ENCODE measurements at places on chromosomes 16 and 17.
A peak's percentile ranks its signal among the peaks of the same experiment; 100 is the strongest.

GRCh38 chr16:30588651-30589050 lies 3.2 kb upstream of the ZNF785 start:
- no peak for DNase-seq

DNA sequence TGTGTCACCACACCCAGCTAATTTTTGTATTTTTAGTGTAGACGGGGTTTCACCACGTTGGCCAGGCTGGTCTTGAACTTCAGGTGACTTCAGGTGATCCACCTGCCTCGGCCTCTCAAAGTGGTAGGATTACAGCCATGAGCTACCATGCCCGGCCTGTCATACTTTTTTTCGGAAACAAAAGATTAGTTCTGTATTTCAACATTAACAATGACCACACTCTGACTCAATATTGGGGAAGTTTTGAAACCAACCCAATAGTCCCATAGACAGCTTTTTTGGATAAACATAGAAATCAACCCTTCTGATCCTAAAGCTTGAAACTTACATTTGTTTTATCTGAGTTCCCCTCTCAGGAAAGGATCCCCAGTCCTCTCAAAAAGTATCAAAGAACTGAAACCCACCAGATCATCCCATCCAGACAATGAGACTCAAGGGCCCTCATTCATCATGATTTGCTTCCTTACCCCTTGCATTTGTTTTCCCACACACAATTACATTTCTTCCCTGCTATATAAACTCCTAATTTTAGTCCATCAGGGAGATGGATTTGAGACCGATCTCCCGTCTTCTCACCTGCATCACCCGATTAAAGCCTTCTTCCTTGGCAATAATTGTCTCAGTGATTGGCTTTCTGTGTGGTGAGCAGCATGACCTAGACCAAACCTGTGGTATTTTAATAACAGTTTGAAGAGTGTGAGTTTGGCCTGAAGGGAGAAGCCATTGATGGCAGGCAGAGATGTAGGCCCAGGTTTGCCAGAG lies 7.2 kb upstream of the AGRP start:
- no peak for DNase-seq

DNA sequence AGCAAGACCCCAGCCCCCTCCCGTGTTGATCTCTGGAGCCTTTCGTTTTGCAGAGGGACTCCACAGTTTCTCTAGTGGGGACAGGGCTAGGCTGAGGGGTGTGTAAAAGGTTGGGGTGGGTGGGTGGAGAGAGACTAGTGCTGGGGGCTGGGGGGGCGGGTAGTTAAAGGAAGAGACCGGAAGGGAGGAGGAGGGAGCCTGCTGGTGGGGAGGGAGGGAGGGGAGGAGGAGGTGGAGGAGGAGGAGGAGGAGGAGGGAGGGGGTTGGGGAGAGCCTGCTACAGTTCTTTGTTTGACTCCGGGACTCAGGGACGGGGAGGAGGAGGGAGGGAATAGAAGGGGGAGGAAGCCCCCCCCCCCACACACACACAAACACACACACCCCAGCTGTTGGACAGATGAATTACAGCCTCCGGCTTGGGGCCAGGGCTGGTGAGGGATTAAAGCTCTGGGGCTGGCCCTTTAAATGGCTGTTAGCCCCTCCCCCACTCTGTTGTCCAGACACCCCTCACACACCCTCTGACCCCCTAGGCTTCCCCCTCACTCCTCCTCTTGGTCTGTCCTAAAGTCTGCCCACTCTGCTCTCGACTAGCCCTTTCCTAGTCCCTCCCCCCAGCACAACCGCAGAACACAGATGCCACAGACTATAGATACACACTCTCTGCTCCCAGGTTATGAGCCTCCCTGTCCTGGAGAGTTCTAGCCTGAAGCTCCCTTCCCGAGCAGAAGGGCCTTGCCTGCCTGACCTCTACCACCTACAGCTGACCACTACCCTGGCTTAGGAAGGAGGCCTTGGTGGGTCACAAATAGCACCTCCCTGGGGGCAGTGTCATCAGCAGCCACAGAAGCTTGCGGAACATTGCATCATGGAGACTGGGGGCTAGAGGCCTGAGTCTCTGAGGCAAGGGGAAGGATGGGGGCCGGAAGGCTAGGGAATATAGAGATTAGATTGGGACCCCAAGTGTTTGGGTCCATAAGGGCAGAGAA lies 4.4 kb downstream of the KDM6B start:
- DNase-seq = peak; percentile 80

DNA sequence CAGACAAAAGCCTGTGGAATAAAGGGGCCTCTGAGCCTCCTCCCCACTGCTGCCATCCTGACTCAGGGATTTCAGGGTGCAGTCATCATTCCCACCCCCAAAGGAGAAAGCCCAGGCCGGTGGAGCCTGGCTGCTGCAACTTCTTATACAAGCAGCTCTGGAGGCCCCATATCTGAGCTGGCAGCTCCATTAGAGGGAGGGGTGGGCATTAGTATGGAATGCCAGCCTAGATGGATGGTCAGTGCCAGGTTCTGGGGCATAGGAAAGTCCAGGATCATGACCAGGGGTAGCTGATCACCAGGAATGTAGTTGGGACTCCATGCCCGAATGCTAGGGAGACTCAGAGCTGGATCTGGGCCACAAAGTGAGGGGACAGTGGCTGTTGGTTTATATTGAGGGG lies 581.0 kb downstream of the KCNJ18 start:
- no peak for DNase-seq

DNA sequence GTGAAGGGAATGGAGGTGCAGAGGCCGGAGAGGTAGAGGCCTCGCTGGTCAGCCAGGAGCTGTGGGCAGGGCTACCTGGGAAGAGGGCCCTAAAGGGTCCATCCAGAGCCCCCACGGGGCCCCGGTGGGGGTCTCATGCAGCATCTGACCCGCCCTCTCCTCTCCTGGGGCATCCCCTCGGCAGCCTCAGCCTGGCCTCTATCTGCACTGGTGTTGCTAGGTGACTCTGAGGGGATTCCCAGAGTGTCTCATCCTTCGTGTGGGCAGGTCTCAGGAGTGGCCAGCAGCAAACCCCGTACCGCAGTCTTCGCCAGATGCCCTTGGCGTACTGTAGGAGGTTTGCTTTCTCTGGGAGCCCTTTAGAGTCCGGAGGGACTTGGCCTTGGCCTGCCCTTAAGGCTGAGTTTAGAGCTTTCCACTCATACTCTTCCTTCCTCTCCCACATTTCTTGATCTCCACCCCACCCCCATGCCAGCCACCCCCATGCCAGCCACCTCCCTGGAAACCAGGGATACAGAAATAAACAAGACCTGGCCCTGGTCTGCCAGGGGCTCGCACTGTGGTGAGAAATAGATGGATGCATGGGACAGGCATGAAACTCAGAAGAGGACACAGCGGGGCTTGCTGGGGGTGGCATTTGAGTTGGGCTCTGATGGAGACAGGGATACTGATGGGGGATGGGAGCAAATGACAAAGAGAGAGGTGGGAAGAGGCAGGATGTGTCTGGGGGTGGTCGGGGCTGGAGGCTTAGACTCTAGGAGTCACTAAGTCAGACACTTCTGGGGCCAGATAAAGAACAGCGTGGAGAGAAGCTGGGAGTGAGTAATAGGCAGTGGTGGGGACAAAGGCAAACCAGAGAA lies 9.9 kb downstream of the SLC5A10 start:
- no peak for DNase-seq

DNA sequence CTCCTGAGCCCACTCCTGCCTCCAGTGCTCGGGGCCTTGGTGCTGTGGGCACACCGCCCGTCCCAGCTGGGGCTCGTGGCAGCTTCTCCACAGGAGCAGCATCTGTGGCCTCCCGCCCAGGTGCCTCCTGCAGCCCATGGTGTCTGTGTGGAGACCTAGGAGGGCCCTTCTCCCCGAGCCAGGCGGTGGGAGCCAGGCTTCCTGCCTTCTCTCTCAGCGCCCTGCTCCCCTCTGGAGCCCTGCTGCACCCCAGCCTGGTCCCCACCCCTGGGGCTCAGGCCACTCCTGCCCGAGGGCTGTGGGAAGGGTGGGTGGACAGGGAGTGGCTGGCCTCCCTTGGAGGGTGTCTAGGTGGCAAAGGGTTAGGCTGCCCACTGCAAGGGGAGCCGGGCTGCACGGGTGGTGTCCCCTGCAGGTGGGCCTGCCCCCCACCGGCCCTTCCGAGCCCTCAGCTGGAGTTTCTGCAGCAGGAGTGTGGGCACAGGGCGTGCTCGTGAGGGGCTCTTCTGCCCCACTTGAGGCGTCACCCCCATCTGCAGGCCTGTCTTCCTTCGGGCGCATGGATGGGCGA lies 11.0 kb downstream of the CENPX start:
- DNase-seq = no peak

GRCh38 chr17:35844547-35844946 lies 24.1 kb downstream of the HEATR9 start:
- no peak for DNase-seq

DNA sequence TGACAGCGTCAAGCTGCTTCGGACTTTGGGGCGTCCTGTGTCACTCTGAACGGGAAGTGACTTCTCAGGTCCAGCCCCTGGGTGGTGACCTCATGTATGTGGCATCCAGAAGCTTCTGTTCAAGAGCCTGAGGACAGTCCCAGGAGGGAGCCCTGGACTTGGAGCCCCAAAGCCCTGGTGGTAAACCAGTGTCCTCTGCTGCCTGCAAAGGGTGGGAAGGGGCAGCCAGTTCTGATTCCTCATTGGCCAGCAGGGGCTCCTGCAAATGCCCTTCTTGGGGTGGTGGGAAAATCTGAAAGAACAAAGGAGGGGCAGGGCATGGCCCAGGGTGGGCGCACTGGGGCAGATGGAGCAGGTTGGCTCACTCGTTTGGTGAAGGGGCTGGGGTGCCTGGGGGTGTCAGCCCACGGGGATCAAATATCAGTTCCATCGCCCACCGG lies 1.6 kb downstream of the OSGIN1 start:
- DNase-seq = no peak

DNA sequence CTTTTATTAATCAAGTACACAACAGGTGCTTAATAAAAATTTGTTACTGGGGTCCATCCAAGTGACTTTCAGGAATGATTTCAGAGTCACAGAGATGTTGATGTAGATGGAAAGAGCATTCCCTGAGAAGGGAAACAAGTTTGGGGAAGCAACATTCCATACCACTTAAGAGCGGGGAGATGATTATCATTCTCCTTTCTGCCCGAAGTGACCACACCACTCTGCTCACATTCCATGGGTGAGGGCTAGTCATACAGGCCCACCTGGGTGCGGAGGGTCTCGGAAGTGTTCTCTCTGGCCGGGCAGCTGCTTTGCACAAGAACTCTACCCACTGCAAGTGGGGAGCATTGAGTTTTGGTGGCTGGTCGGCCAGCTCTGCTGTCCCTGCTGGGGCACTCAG lies 231.4 kb downstream of the SNX29 start:
- no peak for DNase-seq

DNA sequence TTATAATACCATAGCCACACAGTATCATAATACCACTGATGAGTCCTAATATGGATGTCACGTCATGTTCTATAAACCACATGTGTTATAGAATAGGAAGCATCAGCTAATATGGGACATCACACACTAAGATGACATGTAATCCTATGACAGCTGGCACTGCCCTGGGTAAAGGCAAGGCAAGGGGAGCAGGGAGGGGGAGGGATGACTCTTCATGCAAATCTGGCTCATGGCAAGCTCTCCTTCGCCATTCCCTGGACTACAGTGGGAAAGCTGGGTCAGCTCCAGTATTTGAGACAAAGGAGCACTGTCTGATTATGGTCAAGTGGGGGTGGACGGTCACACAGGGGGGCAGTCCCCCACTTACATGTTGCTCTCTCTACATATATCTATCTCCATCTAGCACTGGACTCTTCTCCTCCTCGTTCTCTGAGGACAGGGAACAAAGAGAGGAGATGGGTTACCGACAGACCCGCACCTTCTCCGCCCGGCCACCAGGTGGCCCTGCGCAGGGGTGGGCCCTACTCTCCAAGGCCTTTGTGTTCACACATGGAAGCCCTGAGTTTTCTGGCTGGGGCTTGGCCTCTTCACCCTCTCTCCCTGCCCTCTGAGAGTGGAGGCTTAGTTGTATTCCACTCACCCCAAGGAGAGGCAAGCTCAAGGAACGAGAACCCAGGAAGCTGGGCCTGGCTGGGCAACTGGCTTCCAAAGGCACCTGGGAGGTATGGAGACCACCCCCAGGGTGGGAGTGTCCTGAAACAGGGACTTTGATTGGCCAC lies 23.4 kb upstream of the MPO start:
- DNase-seq = peak; percentile 57

GRCh38 chr16:59840169-59840568 lies 1106.1 kb upstream of the GOT2 start:
- no peak for DNase-seq

- no peak for DNase-seq
Measured at GRCh38 chr16:84763629-84764028, 56.2 kb upstream of the CRISPLD2 start.

GRCh38 chr17:67602974-67603373 lies 114.8 kb upstream of the NOL11 start:
- peak; percentile 42 for DNase-seq
